ENCODE measurements at places on chromosomes 13 and 19.

DNA sequence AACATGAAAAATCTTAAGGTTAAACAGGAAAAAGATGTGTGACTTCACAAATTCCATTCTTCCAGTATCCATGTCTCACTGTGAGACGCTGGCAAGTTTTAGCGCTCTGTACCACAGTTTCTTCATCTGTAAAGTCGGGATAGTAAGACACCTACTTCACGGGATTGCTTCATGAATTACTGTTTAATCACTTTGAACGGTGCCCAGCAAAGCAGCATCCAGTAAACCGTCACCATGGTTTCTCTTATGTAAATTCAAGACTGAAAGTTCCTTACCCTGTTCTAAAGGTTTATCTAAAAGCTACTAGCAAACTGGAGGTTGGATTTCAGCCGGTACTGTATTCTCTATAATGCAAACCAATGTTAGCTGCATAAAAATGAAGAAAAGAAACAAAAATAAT is 53.5 kb downstream of the KATNAL1 start:
- DNase-seq = no peak

DNA sequence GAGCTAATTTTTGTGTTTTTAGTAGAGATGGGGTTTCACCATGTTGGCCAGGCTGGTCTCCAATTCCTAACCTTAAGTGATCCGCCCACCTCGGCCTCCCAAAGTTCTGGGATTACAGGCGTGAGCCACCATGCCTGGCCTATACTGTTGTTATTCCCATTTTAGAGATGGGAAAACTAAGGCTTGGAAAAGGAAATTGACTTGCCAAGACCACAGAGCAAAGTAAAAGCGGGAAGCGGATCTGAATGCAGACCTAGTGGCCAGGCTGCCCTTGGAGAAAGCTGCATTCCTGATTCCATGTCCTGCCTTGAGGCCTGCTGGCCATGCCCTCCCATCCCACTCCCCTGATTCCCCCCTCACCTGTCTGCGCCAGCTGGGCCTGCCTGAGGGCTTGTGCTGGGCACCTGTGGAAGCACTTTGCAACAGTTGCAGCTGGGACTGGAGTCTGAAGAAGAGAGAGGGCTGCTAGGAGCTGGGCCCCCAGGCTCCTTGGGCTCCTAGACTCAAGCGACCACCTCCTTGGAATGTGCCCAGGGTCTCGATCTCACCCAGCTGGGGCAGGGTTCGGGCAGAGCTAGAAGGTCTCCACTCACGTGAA is 5.7 kb downstream of the PALM3 start:
- no peak for DNase-seq

DNA sequence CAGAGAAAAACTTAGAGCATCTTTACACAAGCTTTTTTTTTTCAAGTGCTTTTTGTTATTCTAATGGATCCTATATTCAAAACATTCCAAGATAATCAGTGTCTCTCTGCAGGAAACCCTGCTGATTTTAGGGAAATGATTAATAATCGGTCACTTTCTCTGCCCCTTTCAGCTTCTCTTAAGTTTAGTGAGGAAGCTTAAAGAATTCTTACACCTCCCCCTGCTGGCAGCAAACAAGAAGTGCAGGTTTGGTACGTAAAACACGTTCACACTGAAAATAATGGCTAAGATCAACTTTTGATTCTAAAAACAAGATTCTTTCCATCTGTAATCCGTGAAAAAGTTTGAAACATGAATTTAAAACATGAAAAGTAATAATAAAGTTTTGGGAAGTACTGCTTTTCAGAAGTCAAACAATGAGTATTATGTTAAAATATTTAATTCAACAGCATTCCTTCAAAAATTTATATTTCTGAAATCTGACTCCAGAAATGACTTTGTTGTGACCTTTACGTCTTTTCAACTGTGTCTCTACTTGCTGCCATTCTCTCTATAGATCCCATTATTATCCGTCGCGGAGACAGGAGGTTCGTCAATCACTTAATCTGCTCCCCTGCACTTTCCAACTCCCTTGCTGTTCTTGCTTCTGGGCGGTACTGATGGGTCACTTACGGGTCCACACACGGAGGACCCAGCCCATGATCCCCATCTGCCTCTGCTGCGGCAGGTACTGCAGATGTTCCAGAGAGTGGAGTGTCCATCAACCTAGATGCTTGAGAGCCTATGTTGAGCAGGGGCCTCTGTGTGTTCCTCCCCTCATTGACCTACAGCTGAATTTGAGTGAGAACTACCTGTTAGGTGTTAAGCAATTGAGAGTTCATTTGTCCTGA is 203.1 kb upstream of the EDNRB start:
- DNase-seq = peak; percentile 23

DNA sequence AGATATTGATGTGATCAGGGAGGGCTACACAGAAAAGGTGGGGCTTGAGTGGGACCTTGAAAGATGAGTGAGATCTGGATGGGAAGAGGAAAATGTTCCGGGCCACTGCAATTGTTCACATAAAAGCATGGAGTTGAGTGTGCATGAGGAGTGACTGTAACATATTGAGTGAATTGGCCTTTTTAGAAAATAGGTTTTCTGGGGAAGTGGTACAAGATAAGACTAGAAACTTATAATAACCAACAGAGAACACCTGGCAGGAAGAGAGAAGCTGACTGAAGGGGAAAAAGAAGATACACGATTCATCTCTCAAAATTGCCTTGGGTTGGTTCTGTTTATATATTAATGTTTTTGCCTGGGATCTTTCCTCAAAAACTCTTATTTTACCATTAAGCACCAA is 32.2 kb downstream of the SLC10A2 start:
- DNase-seq = no peak

GRCh38 chr13:51041126-51041525 is 69.9 kb downstream of the C13orf42 start:
- DNase-seq = no peak

DNA sequence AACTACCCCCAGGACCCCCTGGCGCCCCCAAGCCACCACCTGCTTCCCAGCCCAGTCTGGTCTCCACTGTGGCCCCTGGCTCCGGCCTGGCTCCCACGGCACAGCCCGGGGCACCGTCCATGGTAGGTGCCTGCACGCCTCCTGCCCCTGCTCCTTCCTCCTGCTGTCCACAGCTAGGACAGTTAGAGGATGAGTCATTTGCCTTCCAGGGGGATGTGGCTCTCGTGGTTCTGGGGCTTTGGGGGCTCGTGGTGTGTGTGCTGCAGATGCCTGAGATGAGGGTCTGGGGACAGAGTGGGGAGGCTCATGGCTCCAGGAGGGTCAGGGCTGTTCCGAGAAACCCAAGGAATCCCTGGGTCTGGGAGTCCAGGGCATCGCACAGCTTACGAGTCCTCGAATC is 12.7 kb downstream of the MED25 start:
- DNase-seq = no peak

DNA sequence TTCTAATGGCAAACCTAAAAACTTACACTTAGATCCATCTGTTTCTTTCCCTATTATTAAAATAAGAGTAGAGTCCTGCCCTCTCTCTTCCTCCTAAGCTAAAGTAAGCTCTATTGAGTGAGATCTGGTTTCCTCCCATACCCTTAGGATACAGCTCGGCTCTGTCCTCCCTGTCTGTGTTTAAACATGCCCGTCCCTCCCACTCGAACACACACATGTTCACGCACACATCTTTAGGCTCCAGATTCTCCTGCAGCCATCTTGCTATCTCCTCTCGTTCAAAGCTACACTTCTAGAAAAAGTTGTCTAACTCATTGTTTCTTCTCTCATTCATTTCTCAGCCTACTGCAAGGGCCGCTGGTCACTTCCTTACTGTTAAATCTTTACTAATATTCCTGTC is 15.1 kb upstream of the CEBPG start:
- DNase-seq = no peak

- peak; percentile 26 for DNase-seq
These were observed 62.3 kb downstream of the CCDC70 start for GRCh38 chr13:51923983-51924539.

DNA sequence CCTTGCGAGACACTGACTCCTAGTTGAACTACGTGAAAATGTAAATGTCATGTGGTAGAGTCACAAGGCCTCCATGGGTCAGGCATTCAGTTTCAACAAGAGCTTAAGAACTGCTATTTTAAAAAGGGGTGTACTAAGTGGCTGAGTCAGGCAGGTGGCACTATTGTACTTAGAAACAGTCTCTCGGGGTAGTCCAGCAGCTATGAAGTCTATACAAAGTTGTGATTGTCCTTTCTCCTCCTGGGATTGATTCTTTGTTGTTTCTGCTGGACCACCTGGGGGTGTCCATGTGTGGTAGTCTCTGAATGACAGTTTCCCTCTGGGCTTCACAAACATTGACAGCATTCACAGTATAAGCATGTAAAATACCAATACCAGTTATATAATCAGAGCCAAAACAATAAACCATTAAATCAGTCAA is 33.0 kb downstream of the UGGT2 start:
- DNase-seq = peak; percentile 62

DNA sequence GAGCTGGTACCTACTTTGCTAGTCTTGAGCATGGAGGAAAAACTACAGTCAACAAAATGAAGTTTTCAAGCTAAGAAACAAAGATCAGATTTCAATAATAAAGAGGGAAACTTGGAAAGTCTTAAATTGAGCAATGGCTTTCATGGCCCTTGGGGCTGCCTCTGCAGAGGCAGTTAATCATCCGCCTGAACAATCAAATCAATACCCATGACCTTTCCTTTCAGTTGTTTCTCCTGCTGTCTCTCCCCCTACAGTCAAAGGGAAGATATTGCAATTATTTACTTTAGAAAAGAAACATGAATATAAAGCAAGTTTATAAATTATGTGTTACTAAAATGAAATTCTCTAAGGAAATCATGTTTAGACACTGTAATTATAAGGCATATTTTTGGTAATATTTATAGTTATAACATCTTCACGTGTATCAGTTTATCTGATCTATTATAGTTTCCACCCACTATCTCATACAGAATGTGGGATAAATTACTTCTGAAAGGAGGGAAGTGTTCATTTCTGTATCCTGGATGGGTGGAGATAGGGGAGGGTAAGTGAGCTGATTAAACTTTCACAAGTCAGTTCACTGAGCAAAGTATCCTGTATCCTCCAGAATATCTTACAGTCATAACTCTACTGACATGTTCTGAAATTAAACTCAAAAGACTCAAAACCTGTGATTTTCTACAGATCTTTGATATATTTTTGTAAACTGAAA is 72.4 kb upstream of the TSC22D1 start:
- DNase-seq = no peak

- DNase-seq = no peak
These were observed 57.9 kb downstream of the RXFP2 start for GRCh38 chr13:31797154-31797775.

DNA sequence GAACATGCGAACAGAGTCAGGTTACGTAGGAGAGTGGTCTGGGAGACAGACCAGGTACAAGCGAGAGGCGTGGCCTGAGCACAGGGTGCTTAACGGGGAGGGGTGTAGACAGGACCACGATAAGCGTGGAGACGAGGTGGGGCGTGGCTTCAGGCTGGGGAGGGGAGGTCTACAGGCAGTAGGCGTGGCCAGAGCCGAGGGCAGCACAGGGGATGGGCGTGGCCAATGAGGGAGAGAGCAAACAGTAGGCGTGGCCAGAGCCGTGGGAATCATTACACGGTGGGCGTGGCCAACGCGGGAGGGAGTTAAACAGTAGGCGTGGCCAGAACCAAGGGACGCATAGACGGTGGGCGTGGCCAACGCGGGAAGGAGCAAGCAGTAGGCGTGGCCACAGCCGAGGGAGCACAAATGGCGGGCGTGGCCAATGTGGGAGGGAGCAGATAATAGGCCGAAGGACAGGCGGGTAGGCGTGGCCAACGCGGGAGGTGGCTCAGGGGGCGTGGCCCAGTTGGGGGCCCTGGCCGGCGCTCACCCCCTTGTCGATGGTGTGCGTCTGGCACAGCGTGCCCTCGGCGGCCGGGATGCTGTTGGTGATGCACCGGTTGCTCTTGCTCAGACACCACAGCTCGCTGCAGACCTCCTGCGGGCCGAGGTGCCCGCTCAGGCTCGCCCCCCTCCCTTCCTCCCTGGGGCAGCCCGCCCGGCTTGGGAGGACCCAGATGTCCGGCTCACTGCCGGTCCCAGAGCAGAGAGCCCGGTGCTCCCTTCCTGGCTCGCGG is 15.2 kb upstream of the MYO1F start:
- peak; percentile 96 for DNase-seq

GRCh38 chr19:36423925-36424324 is 5.5 kb upstream of the ZFP82 start:
- DNase-seq = no peak

DNA sequence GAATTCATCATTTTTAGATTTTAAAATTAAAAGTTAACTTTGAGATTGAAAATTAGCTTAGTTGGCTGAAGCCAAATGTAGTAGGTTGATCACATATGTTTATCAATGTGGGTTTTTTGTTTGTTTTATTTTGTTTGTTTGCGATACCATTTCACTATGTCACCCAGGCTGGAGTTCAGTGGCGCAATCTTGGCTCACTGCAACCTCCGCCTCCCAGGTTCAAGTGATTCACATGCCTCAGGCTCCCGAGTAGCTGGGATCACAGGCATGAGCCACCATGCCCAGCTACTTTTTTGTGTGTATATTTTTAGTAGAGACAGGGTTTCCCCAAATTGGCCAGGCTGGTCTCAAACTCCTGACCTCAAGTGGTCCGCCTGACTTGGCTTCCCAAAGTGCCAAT is 665.7 kb upstream of the SLC10A2 start:
- DNase-seq = no peak

DNA sequence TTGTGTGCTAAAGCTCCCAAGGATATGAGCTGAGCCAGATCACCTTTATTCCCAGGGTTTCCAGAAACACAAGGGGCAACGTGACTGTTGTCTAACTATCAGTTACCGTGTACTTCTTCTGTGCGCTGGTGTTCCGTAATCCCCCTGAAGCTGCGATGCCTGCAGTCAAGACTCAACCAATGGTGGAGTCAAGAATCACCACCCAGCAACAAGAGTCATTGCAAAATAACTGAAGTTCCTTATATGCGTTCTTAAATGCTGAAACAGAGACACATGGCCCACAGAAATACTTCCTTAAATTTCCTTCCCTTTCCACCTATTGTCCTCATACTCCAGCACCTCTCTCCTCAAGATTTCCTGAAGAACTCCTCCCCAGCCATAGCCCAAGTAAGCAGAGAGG is 200.2 kb downstream of the KATNAL1 start:
- no peak for DNase-seq

GRCh38 chr13:71240911-71241310 is 626.1 kb downstream of the DACH1 start:
- DNase-seq = no peak

- no peak for DNase-seq
These were observed 645 bp downstream of the PALM start for GRCh38 chr19:709196-709964.

Data from WERI-Rb-1 (cell line).